Psoas muscle (tissue), 8 donors: ENCODE measurements at places on chromosomes 2 and 18. TPM values are rescaled to one million over a fixed set of nuclear protein-coding genes. Genes with fewer than 3 reads are reported as not detected.

Gene POMC
- 6.4 TPM for total RNA-seq

Gene FKBP1B
- total RNA-seq: 1.8 TPM

Gene DSEL
- total RNA-seq: 1.4 TPM

Gene APOB
- total RNA-seq: 0.38 TPM

Gene FOXD4L1
- 0.21 TPM for total RNA-seq

Gene NGEF
- total RNA-seq: 0.51 TPM

Gene FIGN
- total RNA-seq: 2.3 TPM

Gene LYG2
- total RNA-seq: not detected

Gene AP1S3
- total RNA-seq: not detected

Gene SLC4A3
- total RNA-seq: 0.93 TPM

Gene RUFY4
- not detected for total RNA-seq

Gene CHN1
- total RNA-seq: 2.3 TPM

Gene FBXO15
- total RNA-seq: 0.30 TPM

Gene CCDC141
- 8.8 TPM for total RNA-seq

DNA sequence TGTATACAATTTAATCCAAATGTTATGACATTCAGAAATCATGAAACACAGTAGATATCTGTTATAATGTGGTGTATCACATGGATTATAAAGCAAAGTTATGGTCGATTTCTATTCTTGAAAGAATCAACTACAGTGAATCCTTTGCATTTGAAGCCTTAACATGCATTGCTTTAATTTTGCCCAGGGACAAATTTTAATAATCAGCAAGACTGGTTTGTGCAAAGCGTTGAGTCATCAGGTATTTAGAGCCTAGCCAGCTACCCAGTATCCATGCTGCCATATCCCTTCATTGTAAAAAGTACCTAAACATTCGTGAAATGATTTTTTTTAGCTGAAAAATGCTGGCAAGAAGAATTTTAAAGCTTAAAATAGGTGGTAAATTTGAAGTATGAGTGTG is 8.9 kb upstream of the SPDYA start:
- no peak for DNase-seq

DNA sequence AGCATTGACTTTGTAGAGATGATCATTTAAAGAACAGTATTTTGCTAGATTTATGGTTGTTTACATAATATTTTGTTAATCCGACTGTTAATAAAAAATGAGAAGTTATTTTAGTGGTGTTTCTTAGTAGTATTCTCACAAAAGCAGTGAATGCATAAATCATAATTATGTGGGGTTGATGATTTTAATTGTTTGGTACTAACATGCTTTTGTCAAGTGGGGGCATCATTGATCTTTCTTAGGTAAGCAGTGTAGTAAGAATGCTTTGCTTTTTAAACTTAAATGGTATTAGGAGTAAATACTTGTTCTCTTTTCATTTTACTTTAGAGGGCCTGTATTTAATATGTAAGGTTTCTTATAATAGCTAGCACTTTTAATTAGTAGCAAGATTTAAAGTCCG is 109.2 kb upstream of the OTX1 start:
- DNase-seq: no peak

GRCh38 chr2:51782921-51783765 is 751.2 kb upstream of the NRXN1 start:
- no peak for DNase-seq

DNA sequence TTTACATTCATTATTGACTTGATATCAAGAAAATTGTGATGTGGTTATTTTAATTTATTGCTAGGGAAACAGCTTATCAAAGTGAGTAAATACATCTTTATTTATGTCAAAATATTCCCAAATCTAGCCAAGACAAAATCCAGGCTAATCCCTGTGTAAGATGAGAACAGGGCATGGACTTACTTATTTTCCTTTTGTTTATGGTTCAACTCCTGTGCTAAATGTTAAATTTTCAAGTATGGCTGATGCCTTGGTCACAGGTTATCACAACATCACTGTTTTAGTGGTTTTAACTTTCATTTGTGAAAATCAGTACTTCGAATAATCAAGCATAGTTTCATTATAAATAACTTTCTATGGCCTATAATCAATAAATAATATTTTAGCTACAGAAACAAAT is 657.0 kb upstream of the SYT4 start:
- no peak for DNase-seq

GRCh38 chr2:169673921-169674320 is 20.3 kb downstream of the CFAP210 start:
- DNase-seq: no peak

GRCh38 chr18:37502036-37502435 is 63.6 kb downstream of the CELF4 start:
- no peak for DNase-seq

- DNase-seq: no peak
These were observed 178.8 kb upstream of the HS6ST1 start for GRCh38 chr2:128497461-128497860.

DNA sequence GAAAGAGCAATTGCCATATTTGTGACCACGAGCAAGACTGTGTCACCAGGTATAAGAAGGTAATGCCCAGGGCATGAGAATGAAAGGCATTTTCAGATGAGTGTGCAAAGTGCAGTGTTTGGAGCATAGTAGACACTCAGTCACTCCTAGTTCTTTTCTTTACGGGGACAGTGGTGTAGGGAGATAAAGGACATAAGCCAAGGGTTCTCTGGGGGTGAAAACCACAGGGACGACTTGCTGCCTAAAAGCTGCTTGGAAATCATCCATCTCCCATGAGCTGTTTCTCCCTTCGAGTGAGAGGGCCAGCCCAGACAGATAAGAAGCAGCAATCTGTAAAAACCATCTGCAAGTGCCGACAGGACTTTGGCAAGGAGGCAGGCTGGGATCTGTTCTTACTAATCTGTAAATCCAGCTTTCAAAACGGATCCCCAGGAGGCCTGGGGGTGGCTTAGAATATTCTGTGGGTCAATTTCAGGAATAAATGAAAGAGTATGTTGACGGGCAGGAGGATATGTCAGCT is 221.6 kb downstream of the LPIN1 start:
- no peak for DNase-seq

DNA sequence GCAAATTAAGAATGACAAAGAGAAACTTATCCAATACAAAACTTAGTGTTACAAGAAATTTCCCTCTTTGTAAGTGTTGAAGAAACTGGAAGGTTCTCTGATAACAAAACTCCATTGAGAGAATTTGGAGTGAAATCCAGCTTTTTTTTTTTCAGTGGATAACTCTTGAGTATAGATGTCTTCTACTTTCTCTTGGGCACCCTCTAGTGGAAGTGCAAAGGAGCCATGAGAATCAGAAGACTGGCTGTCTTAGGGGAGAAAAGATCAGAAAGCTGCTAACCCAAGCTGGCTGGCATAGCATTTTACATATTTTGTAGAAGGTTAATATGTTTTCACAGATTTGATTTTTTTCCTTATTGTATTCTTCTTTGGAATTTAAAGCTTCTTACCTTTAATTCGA is 138.8 kb upstream of the SATB2 start:
- no peak for DNase-seq

DNA sequence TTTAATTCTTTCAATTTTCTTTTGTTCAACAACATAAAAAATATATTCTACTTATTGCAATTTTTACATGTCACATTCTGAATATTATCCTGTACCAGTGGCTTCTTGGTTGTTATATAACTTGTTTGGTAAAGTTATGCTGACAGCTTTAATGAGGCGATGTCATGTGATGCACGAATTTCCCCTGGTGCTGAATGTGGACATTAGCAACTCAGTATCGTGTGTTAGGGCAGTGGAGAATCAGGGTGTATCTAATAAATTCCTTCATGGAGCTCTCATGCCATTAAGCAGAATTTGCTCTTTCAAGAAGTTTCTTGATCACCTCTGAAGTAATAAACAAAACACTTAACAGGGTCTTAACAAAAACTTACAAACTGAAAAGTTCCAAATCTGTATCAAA is 99.6 kb upstream of the DNMT3A start:
- DNase-seq: no peak

DNA sequence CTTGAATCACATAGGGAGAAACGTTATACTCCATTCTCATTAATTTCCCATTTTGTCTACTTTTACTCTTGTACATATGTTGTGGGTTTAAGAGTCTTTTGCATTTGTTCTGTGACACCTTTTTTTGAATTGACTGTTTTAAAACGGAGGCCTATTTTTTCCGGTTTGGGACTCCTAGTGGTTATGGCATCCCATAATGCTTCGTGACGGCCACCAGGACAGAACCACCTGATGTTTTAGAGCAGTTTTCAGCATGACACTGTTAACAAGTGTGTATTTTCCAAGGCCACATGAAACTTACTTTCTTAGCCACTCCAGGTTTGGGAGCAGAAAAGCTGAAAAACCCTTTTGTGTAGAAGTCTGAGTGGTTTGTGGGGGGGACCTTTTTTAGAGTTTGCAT is 8.4 kb downstream of the SOX11 start:
- no peak for DNase-seq

DNA sequence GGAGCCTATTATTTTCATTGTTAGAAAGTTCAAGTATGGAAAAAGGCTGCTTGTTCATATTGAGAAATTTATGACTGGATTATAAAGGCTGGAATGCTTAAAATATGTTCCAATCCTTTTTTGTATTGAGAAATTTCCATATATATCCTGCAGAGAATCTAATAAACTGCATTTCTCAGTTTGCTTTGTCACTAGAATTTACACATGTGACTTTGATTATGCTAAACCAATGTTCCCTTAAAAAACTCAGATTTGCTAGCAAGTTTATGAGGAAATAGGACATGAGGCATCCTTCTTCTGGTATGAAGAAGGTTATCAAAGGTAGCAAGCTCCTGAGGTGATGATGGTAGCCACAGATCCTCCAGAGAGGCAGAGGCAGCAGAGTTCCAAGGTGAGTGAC is 29.2 kb upstream of the DSEL start:
- no peak for DNase-seq

- DNase-seq: peak; percentile 21
These were observed 160.7 kb upstream of the NT5C1B start for GRCh38 chr2:18749912-18750526.

- no peak for DNase-seq
These were observed 16.4 kb upstream of the DLX2 start for GRCh38 chr2:172119089-172119488.

DNA sequence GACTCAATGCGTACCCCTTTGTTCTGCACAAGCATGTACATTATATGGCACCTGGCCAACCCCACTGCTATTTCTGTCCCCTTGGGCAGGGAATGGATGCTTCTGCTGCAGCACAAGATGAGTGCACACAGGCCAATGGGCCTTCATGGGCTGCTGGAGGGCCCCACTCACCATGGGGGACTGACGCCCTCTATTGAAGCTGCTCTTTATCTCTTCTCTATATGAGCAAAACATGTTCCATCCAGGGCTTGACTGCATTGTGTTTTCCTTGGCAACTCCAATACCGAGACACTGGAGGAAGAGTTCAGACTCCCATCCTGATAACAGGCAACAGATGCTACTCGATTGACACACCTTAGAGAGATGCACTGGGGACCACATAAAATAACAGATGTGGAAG is 251.6 kb upstream of the NCKAP5 start:
- DNase-seq: no peak

DNA sequence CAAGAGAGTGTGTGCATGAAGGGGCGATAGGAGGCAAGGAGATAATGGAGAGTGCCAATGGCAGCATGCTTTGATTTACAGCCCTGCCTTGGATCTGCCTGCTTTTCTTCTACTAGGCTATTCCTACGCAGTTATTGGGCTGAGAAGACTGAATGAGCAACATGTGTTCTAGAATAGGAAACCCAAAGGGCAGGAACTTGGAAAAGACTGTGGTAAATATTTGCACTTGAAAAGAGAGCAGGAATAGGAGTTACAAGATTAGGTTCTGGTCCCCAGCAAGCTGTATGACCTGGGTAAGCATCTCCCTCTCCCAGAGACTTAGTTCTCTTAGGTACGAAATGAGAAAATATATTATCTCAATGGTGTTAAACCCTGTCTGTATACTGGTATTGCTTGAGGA is 367.7 kb downstream of the CLIP4 start:
- DNase-seq: no peak

DNA sequence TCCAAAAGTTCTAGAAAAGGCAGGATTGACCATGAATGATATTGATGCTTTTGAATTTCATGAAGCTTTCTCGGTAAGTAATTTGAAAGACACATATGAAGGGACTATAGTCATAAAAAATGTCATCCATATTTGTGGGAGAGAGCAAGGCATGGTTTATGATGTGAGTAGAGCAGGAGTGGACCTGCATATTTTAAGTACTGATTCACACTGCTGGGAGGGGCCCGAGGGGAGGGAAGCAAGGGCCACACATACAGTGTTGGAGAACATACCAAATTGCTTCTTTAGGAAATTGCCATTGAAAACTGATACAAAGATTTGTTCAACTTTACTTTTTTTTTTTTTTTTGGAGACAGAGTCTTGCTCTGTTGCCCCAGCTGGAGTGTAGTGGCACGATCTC is 39.4 kb downstream of the HADHB start:
- no peak for DNase-seq

GRCh38 chr2:154554046-154554445 is 144.4 kb upstream of the KCNJ3 start:
- no peak for DNase-seq

DNA sequence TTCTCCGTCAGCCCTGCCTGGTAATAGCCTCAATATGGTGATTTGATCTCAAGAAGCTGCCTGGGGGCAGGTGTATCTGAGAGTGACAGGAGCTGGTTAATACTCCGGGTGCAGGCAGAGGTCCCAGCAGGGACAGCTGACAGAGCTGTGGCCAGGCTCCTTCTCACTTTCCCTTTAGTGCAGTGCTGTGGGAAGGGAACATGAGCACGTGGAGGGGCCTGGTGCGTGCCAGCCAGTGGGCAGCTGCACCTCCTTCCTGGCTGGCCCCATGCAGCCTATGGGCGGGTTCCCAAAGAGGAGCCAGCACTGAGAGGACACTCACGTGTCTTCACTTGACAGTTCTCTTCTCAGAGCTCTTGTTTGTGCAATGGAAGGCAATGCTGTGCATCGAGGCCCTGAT is 9.1 kb downstream of the CNNM4 start:
- DNase-seq: peak; percentile 83

GRCh38 chr18:45166341-45166835 is 448.9 kb upstream of the SLC14A2 start:
- peak; percentile 48 for DNase-seq

DNA sequence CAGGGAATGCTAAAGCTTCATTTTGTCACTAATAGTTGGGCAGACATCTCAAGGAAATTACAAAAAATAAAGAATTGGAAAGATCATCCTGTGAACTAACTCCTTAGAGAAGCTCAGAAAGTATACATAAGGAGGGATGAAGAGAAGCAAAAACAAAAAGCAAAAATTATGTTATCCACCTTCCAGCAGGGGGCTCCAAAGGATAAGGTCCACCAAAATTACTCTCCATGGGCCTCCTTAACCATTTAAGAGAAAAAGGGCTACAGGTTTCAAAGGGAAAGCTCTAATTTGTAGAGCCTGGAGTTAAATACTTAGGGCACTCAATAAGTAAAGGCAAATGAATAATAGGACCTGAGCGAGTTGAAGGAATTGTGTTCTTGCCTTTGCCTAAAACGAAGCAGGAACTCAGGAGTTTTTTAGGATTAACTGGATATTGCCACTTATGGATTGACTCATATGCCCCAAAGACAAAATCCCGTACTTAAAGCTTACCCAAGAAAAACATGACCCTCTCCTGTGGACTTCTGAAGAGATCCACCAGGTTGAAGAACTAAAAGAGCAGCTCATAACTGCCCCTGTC is 1167.9 kb downstream of the DSC3 start:
- DNase-seq: no peak

- DNase-seq: no peak
These were observed 25.5 kb upstream of the ALPP start for GRCh38 chr2:232353096-232353495.

GRCh38 chr2:225399504-225399903 is at the start of gene NYAP2:
TSS of gene NYAP2 (plus strand) at chr2:225399710. CDS start at chr2:225408881, 9,171 bp downstream.
- no peak for DNase-seq
